ENCODE measurements at places on chromosomes 3 and 15. TPM values are rescaled to one million over a fixed set of nuclear protein-coding genes. Genes with fewer than 3 reads are reported as not detected.

Gene CCDC54
- not detected for total RNA-seq

Gene RASL12
- 0.19 TPM for total RNA-seq

Gene FGF12
- 0.38 TPM for total RNA-seq

Gene PRRT3
- 1.5 TPM for total RNA-seq

Gene GRAMD1C
- 1.4 TPM for total RNA-seq

Gene GOLGA8Q
- total RNA-seq, result 0.08 TPM

Gene COMMD2
- 31.7 TPM for total RNA-seq

Gene STAB1
- total RNA-seq, result not detected

Gene SPTBN5
- total RNA-seq, result 0.25 TPM

Gene ISL2
- total RNA-seq, result 3.9 TPM

Gene PTH1R
- total RNA-seq, result 0.28 TPM

Gene ISG20
- total RNA-seq, result 39.7 TPM

Gene GPR15
- not detected for total RNA-seq

Gene CHRD
- total RNA-seq, result 0.12 TPM

Gene KNL1
- 6.4 TPM for total RNA-seq

Gene CHRNB4
- 0.95 TPM for total RNA-seq

Gene RHCG
- total RNA-seq, result 42.7 TPM

Gene KLHL6
- not detected for total RNA-seq

Gene CCRL2
- 0.15 TPM for total RNA-seq
